Bronchial smooth muscle cell (primary cell): ENCODE measurements at places on chromosomes 1 and 21. TPM values are rescaled to one million over a fixed set of nuclear protein-coding genes. Genes with fewer than 3 reads are reported as not detected.

SLAMF9 gene
- total RNA-seq = not detected in 2 replicates

SLC45A3 gene
- total RNA-seq = 0.32 and 0.94 TPM in 2 replicates

HES3 gene
- total RNA-seq = not detected in 2 replicates

PPIE gene
- 34.4 and 42.9 TPM in 2 replicates for total RNA-seq

AK4 gene
- 4.3 and 4.9 TPM in 2 replicates for total RNA-seq

KPRP gene
- total RNA-seq = not detected in 2 replicates

PDC gene
- not detected in 2 replicates for total RNA-seq

KCNN3 gene
- under 0.01 TPM in 1 of 2 replicates, not detected in the other for total RNA-seq

GPR37L1 gene
- total RNA-seq = under 0.01 TPM in 1 of 2 replicates, not detected in the other

PRUNE1 gene
- total RNA-seq = 3.2 and 5.5 TPM in 2 replicates

NTRK1 gene
- total RNA-seq = 0.09 and 0.16 TPM in 2 replicates

ADAMTS4 gene
- total RNA-seq = 1.1 and 1.4 TPM in 2 replicates

CHI3L2 gene
- total RNA-seq = 5.7 and 8.8 TPM in 2 replicates

TRABD2B gene
- total RNA-seq = under 0.01 TPM in 1 of 2 replicates, not detected in the other

CDCA8 gene
- 0.26 and 1.1 TPM in 2 replicates for total RNA-seq

CCDC181 gene
- total RNA-seq = 0.34 and 0.47 TPM in 2 replicates

NOTCH2 gene
- 73.4 and 125 TPM in 2 replicates for total RNA-seq

S100B gene
- total RNA-seq = not detected in 2 replicates

OR2T2 gene
- total RNA-seq = not detected in 2 replicates
